ENCODE measurements at places on chromosomes 5 and 9.
A peak's percentile ranks its signal among the peaks of the same experiment; 100 is the strongest.

DNA sequence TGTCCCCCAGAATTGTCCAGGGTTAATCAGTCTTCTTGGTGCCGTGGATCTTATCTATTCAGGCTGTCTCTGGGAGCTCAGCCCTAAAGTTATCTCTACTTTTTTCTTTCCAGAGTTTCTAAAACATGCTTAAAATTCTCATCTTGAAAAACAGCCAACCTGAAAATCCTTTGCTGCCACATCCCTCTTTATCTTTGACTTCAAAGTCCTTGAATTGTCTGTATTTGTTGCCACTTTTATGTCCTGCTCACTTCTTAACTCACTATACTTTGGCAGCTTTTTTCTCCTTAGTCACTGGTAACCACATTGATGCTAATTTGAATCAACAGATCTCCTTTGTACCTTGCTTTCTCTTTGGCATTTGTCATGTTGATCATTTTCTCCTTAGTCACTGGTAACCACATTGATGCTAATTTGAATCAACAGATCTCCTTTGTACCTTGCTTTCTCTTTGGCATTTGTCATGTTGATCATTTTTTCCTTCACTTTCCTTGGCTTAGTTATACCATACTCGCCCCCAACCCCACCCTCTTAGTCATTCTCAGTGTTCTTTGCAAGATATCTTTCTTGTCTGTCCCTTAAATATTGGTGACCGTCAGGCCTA, 8.5 kb downstream of the DMXL1 start:
- DNase-seq, result no peak

GRCh38 chr5:146015001-146015400, 78.6 kb downstream of the SH3RF2 start:
- DNase-seq, result no peak

GRCh38 chr5:132083071-132083678, 9.6 kb downstream of the CSF2 start:
- DNase-seq, result no peak

DNA sequence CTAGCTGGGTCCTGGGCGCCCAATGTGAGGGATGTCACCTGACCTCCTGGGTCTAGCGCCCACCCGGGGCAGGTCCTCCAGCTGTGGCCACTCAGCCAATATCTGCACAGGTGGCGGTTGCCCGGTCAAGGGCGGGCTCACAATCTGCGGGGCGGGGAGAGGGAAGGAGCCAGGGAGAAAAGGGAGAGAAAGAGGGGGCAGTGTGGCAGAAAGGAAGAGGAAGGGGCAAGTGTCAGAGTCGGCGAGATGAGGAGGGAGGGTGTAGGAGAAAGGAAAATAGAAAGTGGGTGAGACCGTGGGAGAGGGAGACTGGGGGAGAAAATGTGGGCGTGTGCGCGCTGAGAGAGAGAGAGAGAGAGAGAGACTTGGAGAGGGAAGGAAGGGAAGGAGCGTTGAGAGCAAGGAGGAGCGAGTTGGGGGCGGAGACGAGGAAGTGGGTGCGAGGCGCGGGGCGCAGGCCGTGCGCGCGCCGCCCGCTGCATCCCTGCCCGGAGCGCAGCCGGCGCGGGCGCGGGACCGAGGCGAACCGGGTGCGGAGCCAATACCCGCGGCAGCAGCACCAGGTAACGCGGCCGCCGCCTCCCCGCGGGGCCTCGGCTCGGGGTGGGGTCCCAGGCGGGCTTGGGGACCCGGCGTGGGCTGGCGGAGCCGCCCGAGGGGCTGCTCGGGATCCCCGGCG, at the start of gene HRH2:
HRH2 (plus strand) TSS at position 479 of the 679 bp plus-strand sequence. CDS start 25,163 bp downstream, outside the sequence.
- DNase-seq, result peak; percentile 18

GRCh38 chr9:137606005-137606621, 627 bp downstream of the ARRDC1 start:
- DNase-seq, result no peak

DNA sequence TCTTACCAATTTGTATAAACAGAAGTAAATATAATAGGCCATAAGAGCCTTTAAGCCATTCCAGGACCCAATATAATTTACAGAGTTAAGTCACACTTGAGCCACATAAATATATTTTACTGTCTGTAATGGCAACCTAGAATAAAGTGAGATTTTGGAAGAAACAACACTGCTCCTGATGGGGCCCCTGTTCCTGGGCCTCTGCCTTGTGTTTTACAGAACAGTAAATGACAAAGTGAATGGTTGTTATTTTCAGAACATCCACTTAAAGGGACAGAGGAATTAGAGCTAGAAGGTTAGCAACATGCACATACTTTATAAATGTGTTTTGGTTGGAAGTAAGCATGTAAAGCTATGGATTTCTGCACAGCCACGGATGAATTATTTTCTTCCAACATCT, 3.6 kb downstream of the PTGER4 start:
- DNase-seq, result no peak

- no peak for DNase-seq
These were observed 18.9 kb upstream of the ORM1 start for GRCh38 chr9:114303977-114304376.

GRCh38 chr9:130805510-130806326, 29.3 kb upstream of the ABL1 start:
- DNase-seq, result no peak

DNA sequence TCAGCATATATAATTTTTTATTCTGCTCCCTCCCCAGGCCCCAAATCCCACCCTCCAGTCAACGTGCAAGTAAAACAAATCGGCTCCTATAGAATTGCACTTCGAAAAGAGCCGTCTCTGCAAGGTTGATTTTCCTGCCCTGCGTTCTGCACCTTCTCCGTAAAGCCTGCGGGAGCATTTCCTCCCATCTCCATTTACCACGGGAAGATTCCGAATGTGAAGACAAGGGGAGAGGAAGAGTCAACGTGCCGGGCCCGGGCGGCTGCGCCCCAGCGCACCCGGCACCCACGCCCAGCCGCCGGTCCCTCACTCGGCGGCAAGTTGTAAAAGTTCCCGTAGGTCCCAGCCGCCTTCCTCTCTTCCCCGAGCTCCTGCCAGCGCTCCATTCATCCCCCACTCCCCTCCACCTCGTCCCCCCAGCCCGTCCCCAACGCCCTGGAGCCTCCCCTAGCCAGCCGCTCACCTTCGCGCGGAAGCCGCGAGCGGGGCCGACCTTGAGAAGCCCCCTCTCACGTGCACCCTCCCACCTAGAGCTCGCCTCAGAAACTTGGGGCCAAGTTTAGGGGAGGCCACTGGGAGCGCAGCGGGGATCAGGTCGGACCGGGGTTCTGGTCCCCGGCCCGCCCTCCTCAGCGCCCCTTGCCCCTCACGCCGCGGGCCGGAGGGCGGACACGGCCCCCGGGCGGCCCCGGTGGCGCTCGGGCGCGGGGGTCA, 431 bp downstream of the BNC2 start:
- DNase-seq, result no peak

DNA sequence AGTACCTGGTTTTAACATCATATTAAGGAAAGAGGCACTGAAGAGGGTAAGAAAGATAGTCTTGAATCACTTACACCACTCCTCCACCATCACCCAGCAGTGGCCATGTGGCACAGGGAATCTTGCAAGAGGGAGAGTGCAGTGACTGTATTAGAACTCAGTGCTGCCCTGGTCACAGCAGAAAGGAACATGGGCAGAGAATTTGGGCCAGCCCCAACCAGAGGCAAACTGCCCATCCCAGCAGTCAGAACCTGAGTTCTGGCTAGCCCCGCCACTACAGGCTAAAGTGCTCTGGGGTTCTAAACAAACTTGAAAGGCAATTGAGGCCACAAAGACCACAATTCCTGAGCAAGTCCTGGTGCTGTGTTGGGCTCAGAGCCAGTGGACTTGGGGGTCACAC, 16.7 kb upstream of the EFNA5 start:
- no peak for DNase-seq

DNA sequence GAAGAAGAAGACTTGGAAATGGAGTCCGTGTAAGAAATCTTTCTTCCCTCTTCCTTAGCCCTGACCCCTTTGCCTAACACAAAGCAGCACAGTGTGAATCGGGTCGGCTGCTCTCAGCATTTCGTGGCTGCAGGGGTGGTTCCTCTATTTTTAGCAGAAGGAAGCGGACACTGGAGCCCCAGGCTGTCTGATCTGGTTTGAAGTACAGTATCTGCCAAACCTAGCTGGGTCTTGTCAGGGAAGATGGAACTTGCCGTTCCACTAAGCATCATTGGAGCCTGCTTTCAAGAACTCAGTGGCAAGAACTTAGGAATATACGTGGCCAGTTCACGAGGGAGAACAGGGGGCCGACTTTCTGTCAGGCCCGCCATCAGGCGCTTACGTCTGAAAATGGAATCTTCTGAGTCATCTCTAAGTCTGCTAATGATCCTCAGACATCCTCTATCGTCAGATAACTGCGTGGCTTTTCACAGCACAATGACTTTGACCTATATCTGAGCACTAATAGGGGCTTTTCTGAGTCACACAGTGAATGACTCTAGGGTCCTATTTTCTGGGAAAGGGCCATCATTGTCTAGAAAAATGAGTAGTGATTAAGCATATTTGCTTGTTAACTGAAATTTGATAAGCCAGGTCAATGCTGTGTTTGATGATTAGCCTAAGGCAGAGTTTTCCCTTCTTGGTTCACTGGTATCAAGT, 43.3 kb upstream of the NCS1 start:
- DNase-seq, result peak; percentile 43

GRCh38 chr5:72284559-72285423, 35.2 kb downstream of the MRPS27 start:
- no peak for DNase-seq

- DNase-seq, result no peak
These were observed 284.8 kb downstream of the ADGRV1 start for GRCh38 chr5:90843443-90843842.

DNA sequence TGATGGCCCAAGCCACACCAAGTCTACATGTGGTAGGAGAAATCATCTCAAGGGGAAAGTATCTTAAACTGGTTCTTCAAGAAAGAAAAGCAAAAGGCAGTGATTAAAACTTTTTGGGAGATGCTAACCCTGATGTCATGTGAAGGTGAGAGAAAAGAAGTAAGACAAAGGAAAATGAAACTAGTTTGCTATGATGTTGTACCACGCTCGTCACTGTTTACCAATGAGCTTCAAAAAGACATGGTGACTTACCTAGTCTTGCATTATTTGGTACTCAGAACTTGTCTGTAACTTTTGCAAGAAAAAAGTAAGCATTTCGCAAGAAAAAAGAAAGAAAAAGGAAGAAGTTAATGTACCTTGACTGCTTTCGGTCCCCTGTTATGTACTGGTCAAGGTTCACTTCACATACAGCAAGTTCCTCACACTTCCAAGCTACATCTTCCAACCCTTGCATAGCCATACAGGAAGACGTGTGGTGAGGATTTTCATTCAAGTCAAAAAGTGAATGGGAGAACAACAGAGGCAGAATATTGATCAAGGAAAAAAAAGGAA, 739.3 kb downstream of the NR2F1-AS1 start:
- no peak for DNase-seq

GRCh38 chr9:89422151-89422975, 75.5 kb downstream of the SEMA4D start:
- DNase-seq, result no peak

DNA sequence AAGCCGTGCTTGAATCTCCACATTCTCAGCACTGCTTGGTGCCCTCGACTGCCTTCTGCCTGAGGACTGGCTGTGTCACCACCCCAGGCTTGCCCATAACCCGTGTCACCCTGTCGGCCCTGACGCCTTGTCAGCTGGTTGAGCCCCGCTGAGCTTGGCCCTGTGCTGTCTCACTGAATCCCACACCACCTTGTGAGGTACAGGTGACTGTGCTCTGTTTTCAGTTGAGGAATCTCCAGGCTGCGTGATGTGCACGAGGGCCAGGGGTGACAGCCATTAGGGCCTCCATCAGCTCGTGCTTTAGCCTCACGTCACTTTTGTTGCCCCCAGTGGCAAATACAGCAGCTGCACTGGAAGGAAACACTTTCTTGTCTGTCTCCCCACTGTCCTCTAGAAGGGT, 90.7 kb downstream of the CACNA1B start:
- no peak for DNase-seq

GRCh38 chr9:68947842-68948569, 65.9 kb downstream of the PRKACG start:
- DNase-seq, result no peak

DNA sequence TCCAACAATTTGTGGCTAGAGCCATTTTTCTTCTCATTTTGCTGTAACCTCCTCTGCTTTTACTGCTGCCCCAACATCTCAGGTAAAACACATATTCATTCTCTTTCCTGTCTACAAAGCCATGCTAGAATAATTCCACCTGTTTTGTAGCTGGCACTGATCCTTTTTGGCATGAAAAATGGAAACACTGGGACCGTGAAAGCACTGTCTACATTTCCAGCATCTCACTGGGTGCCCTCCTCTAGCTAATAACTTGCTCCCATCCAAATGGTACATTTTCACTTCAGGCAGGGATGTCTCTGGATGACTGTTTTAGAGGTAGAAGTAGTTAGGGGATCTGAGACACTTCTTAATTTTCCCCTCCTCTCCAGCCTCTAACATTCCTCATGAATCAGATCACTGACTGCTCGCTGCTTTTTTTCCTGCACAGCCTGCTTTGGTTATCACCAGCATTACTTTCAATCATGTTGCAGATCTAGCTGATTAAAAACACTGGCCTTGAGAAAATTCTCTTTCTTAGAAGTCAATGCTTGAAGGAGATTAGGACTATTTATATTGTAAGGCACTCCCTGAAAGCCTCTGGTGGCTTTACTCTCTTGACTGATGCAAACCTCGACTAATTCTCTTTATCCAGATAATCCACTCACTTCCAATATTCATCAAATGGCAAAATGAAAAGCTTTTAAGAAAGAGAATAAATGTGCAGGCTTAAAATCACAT, 1312.6 kb upstream of the DMAC1 start:
- DNase-seq, result no peak

GRCh38 chr9:137198902-137199283, 1.6 kb downstream of the TPRN start:
- DNase-seq, result no peak

GRCh38 chr9:110815361-110815760, 146.8 kb downstream of the MUSK start:
- DNase-seq, result no peak

GRCh38 chr5:148125641-148126040, 42.7 kb upstream of the SPINK14 start:
- DNase-seq, result no peak

DNA sequence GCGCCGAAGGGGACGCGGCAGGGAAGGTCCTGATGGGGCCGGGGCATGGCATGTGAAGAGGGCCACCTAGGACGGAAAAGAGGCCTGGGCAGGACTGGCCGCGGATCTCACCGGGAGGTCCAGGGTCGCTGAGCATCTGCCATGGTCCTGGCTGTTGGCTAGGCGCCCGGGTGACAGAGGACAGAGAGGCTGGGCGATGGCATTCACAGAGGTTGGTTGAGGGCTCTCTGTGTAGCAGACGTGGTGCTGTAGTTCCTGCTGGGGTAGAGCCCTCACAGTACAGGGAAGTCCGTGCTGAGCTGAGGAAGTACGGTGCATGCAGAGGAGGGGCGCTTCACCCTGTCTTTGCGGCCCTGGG, 427 bp downstream of the PCYOX1L start:
- DNase-seq, result peak; percentile 19

DNA sequence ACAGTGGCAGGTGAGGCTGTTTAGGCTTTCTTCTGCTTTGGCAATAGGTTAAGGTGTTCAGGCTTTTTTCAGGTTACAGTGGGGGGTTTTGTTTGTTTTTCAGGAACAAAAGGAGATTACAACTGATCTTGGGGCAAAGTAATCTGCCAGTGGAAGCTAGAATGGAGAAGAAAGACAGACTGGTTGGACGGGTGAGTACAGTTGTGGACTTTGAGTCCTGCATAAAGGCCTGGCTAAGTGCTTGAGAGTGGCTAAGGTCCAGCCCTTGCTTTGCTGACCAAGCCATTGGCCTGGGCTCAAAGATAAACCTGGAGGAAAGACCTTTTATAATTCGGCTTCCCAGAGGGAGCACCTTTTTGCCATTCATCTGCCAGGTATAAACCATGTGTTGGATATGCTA, 63.1 kb downstream of the MTMR12 start:
- DNase-seq, result no peak
